ENCODE measurements at places on chromosomes 12 and 14.

DNA sequence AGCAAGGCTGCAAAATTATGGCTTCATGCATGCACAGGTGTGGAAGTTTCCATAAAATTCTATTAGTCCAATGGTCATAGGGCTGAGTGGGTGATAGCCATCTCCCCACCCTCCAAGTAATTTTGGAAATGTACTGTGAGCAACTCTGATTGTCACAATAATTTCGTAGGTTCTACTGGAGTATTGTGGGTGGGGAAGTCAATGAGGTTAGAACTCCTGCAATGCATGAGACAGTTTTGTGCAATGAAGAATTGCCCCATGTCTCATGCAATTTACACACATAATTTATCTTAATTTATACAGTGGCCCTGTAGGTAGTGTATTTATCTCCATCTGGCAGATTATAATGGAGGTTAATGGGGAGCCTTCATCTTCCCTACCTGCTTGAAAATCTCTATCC lies 20.5 kb downstream of the IFNG start:
- no peak for DNase-seq

DNA sequence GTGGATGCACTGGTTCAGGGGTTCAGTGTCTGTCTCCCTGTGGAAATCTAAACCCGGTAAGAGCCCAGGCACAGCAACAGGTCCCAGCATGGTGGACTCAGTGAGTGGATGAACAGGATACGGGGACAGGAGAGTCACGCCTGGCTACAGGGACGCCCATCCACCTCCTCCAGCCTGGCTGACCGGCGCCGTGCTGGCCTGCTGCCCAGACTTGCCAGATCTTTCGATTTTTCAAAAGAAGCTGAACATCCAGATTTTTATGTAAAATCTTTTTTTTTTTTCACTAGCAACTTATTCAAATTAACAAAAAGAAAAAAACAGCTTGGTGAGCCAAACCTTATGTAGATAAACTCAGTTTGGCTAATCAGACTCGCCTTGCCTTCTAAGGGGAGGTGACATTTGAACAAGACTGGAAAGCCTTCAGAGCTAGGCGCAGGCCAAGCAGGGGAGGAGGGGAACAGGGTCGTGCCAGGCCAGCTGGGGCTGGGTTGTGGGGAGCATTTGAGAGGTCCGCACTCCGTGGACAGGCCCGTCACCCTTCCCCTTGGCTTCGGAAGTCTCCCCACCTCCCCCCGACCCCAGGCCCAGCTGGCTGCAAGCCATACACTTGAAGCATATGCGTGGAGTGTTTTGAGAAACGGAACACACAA lies 87.8 kb upstream of the NCOR2 start:
- no peak for DNase-seq

DNA sequence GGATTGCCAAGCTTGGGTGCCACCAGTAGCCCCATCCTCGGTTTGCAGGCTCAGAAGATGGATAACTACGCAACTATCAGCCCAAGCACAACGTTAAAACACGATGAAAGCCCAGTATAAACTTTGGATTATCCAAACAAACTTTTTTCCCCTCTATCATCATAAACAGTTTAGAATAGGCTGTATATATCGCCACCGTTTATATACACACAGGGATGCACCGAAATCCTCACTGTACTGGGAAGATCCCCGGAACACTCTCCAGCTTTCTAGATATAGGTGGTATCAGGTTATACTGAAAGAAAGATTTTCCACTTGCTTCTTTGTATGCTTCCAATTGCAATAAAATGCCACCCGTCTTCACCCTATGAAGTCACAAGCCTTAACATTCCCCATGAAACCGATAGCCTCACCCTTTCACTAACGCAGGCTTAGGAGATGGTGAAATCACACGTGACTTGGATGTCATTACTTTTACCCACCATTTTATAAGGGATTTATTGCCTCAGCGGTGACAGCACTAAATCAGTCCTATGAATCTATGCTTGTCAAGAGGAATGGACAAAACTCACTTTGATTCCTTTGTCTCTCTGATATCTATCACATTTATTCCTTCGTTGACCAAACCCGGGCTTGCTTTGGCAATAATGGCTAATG lies 207.6 kb upstream of the FOXN3 start:
- no peak for DNase-seq

DNA sequence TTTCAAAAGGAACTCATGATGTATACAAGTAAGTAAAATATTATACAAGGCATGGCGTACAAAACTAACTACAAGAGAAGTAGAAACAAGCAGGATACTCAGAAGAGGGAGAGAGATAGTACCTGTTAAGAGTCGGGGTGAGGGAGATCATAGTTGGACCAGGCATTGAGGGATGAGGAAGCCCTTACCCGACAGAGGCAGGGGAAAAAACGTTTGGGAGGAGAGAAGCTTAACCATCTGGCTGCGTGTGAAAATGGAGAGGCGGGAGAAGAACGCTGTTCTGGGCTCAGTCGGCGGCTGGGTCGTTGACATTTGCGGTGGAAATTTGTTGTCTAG lies 575 bp upstream of the FMNL3 start:
- DNase-seq = no peak

DNA sequence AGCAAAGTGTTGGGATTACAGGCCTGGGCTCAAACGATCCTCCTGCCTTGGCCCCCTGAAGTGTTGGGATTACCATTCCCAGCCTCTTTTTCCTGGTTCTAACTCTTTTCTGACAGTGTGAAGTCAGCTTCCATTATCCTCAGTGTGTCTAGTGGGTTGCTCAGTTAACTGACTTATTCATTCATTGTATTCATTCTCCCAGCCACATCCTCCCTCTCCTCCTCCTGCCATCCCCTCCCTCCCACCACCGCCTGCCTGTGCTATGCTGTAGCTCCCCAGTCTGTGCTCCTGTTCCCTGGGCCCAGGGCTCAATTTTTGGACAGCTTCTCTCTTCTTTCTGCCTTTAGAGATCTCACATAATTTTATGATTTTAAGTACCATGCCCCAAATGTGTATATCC lies 19.4 kb downstream of the ATP6V0A2 start:
- DNase-seq = no peak

DNA sequence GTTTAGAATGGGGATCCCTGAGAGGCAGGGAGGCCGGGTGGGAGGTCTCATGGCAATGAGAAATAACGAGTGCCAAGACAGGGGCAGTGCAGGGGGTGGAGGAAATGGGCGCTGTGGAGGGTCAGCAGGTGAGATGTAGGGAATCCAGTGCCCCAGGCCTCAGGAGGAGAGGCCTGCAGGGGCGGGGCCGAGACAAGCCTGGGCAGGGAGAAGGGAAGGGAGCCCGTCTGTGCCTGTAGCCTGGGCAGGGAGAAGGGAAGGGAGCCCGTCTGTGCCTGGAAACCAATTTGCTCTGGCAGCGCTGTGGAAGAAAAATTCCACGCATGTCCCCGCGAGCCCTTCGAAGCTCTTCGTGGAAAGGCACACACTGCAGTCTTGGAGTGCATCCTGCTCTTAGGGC lies 10.6 kb upstream of the NCOR2 start:
- no peak for DNase-seq

GRCh38 chr12:72261885-72262284 lies 10.3 kb upstream of the TRHDE start:
- DNase-seq = no peak

DNA sequence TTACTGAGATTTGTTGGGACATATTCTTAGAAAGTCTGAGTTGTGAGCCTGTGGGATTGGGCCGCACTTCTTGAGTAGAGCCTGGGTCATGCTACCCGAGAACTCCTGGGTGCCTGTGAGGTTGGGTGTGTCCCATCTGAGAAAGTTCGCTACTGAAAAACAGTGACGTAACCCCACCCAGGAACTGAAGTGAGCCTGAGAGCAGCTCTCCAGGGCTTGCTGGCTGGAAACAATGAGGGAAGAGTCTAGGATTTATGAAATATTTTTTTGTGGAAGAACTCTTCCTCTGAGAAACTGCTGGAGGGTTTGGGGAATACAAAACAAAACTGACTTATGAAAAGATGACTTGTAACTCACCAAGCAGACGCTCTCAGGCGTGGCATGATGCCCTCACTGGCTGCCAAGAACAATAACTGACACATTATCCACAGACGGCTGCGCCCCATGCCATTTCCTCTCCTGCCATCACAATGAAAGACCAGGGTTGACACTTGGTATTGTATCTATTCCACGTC lies 69.2 kb downstream of the RASSF3 start:
- peak; percentile 68 for DNase-seq

- DNase-seq = no peak
Observed at GRCh38 chr14:106396999-106397398, 870.6 kb downstream of the TMEM121 start.

- no peak for DNase-seq
Observed at GRCh38 chr14:55136241-55136640, 7.2 kb downstream of the LGALS3 start.

DNA sequence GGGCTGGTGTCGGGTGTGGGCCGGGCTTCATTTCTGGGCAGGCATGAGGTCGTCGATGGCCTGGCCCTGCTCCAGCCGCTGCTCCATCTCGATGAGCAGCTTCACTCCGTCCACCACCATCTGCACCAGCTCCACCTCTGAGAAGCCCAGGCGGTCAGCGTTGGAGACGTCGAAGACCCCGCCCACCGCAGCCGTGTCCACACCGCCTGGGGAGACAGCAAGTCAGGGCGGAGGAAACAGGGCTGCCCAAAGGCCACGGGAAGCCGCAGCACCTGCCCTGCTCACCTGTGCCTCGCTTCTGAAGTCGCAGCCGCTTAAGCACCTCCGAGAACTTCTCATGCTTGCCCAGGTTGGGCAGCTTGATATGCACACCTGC lies 2.8 kb downstream of the CKB start:
- DNase-seq = no peak

- DNase-seq = no peak
Observed at GRCh38 chr14:102574281-102575159, 17.9 kb upstream of the RCOR1 start.

GRCh38 chr12:55631733-55632132 lies 5.0 kb upstream of the OR10P1 start:
- DNase-seq = no peak
